Naive B cell (primary cell): ENCODE measurements at places on chromosomes 3 and 15.

GRCh38 chr3:194134757-194135515, 1.0 kb upstream of the HES1 start:
- DNase-seq = peak; percentile 95

GRCh38 chr3:135532021-135532420, 433.5 kb upstream of the PPP2R3A start:
- no peak for DNase-seq

DNA sequence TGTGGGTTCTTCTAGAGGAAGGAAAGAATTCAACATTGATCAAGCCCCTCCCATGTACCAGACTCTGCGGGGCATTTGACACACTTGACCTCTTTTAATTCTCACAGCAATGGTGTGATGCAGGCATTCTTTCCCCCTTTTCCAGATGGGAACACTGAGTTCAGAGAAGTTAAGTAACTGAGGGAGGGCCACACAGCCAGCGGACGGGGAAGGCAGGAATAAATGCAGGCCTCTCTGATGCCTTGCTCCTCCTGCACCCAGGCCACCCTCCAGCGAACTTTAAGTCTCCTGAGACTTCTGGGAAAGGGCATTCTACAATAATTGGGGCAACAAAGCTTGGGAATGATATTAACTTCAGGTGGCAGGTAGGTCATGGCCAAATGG, 227.4 kb downstream of the UACA start:
- no peak for DNase-seq

DNA sequence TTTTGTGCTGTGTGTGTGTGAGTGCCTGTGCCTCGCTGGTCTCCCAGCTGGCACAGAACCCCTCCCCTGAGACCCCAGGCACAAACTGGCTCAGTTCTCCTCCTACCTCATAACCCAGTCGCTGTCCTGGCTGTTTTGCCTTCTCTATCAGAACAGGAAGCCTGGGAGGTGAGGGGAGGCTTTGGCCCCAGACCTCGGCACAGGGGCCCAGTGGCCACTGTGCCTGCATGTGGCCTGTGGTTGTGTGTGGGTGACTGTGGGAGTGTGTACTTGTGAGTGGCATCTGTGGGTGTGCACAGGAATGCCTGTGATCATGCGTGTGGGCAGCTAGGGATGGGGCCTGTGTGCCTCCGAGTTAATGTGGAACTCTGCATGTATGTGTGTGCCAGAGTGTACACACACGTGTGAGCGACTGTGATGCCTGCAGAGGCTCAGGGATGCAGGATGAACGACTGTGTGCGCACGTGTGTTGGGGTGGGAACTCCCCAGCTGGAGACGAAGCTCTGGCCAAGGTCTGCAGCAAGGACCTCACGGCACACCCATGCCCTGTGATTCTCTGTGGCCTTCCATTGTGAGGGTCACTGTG, 32.3 kb downstream of the PSTPIP1 start:
- no peak for DNase-seq

GRCh38 chr15:65042776-65043327, 2.3 kb upstream of the SLC51B start:
- no peak for DNase-seq
